Substantia nigra (tissue), 51 donors: ENCODE measurements at places on chromosomes 4 and X.

GRCh38 chr4:87961993-87962392 is 13.5 kb upstream of the SPP1 start:
- no peak for DNase-seq

GRCh38 chr4:41323179-41323578 is 66.5 kb downstream of the UCHL1 start:
- DNase-seq = no peak

GRCh38 chr4:68748181-68748991 is 67.4 kb upstream of the UGT2B10 start:
- no peak for DNase-seq

DNA sequence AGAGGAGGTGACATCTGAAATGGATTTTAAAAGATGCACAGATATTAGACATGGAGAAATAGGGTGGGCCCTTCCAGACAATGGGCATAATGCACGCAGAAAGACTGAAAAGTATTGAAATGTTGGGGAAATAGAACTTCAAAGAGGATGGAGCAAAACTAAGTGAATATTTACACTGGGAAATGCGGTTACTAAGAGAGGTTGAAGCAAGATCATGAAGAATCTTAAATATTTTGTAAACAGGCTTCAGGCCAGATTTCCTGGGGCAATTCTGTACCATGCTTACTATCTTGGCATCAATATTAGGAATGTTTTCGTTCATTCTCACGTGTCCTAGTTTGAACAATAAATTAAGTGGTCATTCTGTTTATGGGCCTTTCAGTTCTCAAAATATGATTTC is 216.3 kb downstream of the ADAMTS3 start:
- no peak for DNase-seq

- no peak for DNase-seq
These were observed 19.9 kb upstream of the MXD4 start for GRCh38 chr4:2281575-2282343.

DNA sequence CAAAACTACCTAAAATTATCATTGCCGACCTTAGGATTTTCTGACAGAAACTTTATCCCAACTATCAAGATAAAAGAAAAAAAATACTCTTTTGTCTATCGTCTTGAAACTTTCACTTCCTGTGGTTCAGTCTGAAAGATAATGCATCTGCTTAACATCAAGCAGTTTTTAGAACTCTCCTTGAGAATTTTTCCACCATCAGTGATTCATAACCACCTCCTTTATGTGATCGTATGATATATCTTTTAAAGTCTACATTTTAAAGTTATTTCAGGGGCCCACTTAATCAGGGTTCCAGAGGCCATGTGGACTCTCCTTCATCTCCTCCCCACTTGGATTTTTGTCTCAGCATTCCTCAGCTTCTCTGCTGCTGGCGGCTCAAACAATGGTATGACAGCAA is 272.8 kb upstream of the TENM3 start:
- no peak for DNase-seq

GRCh38 chr4:157222771-157223160 is 2.2 kb downstream of the GRIA2 start:
- DNase-seq = no peak
